ENCODE measurements at places on chromosomes 12 and 14.

- no peak for DNase-seq
These were observed 24.9 kb downstream of the SFSWAP start for GRCh38 chr12:131735476-131736445.

DNA sequence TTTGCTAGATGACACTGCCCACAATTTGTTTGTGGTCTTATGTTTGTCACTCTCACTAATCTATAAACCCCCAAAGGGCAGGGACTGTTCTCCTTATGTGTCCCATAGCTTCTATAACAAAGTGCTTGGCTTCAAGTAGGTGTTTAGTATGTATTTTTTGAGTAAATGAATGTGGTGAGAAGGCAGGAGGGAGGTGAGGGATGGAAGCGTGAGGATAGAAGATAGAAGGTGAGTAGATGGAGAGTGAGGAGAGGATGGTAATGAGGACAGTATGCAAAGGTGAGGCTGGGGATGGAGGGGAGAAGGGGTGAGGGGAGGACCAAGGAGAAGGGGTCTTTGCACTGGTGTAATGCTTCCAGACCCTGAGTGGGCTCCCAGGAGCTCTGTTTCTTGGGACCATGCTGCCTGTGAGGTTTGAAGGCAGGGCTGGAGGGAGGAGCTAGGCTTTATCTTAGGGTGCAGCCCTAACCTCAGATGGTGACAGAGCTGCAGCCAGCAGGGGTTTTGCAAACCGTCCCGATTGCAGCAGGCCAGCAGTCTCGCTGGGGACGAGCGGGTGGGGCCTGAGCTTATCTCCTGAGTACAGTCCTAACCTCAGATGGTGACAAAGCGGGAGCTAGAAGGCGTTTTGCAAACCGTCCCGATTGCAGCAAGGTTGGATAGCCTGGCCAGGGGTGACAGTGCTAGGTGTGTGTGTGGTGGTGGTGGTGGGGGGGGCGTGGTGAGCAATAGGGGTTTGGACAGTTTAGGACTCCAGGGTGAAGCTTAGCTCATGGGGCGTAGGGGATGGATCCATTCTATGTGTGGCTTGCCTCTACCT is 6.5 kb downstream of the CEBPE start:
- no peak for DNase-seq

GRCh38 chr12:98317939-98318899 is 197.2 kb upstream of the TMPO start:
- no peak for DNase-seq

DNA sequence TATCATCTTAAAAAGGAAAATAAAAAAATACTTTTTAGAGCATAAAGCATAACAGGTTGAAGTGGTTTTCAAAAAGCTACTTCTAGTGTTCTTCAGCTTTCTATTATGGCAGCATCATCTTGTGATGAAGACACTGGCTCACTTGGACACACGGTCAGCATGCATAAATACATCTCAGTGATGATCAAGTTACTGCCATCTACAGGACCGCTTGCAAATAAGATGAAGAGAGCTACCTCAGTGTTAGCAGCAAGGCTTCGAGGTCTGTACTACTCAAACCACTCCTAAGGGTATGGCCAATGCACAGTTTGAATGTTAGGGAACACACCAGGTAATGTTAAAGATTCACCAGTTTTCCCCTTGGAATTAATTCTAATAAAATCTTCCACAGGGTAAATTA is 58.8 kb downstream of the GALC start:
- DNase-seq = no peak

DNA sequence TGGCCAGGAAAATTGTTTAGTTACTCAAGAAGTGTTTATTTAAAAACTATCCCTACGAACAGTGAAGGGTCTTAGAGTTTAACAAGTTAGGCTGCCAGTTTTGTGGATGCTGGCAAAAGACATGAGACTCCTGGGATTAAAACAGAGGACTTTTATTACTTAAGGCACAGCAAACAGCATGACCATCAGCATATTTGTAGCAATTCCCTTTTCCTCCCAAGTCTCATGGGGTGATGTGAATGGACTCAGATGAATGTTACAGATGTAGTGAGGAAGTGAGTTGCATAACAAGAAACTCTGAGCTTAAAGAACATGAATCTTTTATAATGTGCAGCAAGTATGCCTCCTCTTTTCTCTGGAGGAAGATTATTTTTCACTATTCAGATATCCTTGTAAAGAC is 695.8 kb downstream of the RPS29 start:
- DNase-seq = no peak

DNA sequence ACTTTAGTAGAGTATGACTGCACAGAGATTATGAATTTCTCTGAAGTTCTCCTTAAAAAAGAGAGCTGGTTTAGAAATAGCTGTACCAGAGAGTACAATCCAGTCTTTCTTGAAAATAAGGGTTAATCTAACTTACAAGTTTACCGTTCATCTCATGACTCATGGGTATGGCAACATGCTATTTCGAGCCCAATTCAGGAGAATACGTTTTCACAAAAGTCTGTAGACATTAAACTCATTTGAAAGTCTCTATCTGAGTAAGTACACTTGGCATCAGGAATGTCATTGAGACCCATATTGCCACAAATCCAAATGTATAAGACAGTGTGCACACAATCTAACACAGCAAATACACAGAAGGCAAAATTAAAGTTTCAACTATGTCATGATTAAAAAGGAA is 160.5 kb downstream of the PIK3C2G start:
- DNase-seq = no peak

DNA sequence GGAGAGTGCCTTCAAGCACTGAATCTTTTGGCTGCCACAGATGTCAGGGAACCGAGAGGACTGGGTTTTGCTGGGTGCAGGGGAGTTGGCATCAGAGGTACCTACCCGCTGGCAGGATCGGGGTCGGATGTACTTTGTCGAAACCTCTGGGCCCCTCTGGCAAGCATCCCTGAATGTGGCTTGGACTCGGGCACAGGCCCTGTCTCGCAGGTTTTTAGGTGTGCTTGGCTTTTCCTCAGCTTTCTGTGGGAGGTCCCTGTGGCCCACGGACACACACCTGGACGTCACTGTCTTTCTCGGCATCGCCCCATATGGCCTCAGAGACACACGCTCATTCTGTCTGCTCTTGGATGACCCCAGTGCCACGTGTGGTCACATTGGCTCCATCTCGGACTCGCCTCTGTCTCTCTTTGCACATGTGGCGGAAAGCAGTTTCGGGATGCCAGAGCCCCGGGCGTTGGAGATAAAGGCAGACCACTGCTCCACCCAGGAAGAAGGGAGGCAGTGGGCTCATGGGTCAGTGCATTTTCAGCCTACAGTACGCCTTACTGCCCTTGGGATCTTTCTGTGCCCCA is 769.6 kb upstream of the ALG10B start:
- no peak for DNase-seq

GRCh38 chr14:51824191-51824590 is 36.2 kb upstream of the GNG2 start:
- DNase-seq = no peak

- no peak for DNase-seq
These were observed 115.9 kb upstream of the TBX3 start for GRCh38 chr12:114799574-114800487.

DNA sequence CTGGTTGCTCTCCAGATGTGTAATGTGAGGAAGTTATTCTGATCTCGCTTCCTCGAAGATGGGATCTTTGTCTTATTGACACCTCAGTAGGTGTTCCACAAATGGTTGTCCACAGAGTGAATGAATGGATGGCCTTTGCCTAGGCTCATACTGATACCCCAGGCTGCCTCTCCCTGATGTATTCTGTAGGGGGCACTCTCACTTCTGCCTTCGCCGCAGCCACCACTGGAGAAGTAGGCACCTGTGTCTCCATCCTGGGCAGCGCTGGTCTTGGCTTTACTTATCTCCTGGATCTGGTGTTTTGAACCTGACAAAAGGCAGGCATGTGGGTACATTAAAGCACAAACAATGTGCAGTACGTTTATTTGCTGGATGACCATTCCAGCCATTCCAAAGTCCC is 82.1 kb downstream of the ZFP36L1 start:
- DNase-seq = no peak

GRCh38 chr12:12716793-12717585 is at the start of gene CDKN1B:
Gene CDKN1B, plus strand, starts transcription at chr12:12717368. Its CDS starts 472 bp downstream, at chr12:12717840.
- DNase-seq = peak; percentile 65

DNA sequence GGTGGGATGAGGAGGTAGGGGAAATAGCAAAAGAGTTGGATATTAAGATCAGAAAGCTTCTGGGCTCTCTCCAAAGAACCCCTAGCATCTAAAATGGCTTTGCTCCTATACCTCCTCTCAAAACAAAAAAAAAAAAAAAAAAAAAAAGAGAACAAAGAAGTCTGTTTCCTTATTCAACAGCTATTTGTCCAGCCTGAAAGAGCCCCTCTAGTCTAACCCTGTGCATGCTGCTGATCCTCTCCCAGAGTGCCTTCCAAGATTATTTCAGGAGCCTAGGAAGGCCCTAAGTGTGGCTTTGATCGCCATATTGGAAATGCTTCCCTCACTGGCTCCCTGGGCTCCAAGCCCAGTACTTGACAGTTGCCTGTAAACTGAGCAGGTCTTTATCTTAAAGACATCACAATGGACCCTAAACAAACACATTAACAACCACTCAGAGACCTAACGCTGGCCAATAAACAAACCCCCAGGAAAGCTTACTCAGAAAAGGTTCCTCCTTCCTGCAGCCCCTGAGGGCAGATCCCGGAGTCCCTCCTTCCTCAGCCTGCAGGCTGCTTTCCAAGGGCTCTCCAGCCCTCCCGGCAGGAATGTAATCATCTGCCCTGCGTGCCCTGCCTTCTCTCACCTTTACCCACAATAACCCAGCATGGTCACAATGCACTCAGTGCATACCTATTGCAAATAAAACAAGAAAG is 17.4 kb upstream of the COL2A1 start:
- no peak for DNase-seq

- DNase-seq = no peak
These were observed 117.6 kb downstream of the NCOR2 start for GRCh38 chr12:124449623-124450375.

DNA sequence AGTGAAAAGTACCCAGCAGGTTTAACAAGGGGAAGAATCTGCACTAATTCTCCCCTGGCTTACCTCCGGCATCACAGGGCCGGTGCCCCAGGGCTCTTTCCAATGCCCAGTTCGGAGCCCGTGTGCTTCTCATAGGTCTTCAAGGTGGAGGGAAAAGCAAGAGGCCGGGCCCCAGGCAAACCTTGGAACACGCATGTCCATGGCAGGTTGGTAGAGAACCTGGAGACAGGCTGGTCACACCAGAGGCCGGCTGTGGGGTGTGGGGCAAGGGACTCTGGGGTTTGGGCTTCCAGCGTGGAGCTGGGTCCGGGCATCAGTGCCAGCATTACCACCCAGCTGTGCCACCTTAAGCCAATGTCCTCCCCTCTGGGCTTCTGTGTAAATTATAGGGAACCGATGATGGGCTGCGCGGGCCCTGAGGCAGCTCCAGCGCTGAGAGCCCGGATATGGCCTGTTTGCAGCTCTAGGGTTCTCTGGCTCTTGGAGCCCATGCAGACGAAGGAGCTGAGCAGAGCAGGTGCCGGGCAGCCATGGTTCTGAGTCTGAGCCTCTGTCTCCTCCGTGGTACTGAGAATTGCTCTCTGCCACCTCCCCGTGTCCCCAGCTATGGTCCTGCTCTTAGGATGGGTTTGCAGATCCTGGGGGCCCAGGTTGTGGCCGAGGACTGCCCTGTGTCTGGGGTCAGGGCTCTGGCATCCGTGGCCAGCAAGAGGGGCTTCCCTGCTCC is 197.0 kb upstream of the C14orf180 start:
- DNase-seq = no peak

DNA sequence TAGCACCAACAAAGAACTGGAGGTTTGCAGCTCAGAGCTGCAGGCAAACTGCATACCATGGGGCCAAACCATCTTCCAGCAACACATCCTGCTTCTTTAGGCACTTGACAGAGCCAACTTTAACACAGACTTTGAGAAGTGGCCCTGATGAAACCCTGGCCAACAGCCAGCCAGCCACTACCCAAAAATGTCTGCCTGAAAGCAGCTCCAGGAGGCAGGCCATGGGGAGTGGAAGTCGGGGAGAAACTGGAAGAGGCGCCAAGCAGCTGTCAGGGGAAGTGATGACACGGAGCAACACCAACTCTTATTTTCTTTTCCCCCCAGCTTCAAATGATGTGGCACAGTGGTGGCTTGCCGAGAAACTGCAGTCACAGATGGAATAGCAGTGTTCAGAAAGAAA is 110.9 kb upstream of the PLXNC1 start:
- no peak for DNase-seq

DNA sequence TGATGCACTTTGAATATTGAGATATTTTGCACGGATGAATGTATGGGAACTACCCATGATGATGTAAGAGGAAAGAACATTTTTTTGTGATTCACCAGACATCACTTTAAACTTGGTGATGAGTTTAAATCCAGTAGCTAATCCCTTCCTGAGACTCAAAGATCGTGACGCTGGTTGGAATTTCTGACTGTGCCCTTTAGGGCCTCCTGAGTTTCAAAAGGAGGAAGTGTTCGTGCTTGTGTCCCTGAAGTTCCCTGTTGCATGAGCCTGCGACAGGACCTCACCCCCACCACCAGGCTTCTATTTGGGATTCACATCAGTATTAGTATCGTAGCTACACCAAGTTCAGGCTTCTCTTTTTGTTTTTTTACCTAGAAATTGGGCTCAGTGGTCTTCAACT is 18.6 kb upstream of the RIN3 start:
- DNase-seq = no peak

- no peak for DNase-seq
These were observed 7.2 kb upstream of the SSPN start for GRCh38 chr12:26188127-26188526.

DNA sequence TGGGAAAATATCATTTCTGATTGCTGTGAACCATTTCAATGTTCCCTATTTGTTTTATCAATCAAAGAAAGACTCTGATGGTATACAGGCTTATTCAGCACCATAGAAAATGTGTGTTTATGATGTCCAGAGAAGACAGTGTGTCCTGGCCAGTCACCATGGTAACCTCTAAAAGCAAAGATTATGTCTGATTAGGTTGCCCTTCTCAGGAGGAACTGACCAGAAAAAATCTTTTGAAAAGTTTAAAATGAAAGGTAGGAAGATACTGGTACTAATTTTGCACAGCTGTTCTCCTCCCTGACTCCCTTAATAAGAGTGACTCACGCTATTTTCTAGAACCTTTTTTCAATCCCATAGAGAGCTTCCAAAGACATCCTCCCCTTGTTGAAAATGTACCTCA is 391.8 kb upstream of the DCN start:
- DNase-seq = no peak

GRCh38 chr14:71523630-71524319 is 408.5 kb upstream of the RGS6 start:
- no peak for DNase-seq

DNA sequence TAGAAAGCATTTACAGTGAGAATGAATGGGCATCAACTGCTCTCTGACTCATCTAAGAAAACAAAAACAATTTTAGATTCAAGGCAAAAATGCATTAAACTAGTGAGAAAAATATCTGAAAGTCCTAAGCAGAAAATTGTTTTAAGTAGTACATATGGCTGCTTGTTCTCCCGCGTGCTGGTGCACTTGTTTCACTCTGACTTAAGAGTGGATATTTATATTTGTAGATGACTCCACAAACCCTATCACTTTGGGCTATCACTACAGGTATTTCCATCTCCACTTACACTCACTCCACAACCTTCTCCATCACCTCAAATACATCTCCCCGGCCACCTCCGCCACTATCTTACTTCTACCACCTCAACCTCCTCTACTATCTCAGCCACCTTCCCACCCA is 253.9 kb upstream of the EGLN3 start:
- no peak for DNase-seq
